GF-D8 (cell line): ENCODE measurements at places on chromosomes 16 and 17.

- no peak for DNase-seq
Observed at GRCh38 chr17:70813355-70813930, 644.1 kb downstream of the KCNJ2 start.

GRCh38 chr16:324451-325334 is 27.8 kb downstream of the AXIN1 start:
- peak; percentile 16 for DNase-seq

- no peak for DNase-seq
Observed at GRCh38 chr17:42131232-42131631, 8.6 kb downstream of the HSPB9 start.

DNA sequence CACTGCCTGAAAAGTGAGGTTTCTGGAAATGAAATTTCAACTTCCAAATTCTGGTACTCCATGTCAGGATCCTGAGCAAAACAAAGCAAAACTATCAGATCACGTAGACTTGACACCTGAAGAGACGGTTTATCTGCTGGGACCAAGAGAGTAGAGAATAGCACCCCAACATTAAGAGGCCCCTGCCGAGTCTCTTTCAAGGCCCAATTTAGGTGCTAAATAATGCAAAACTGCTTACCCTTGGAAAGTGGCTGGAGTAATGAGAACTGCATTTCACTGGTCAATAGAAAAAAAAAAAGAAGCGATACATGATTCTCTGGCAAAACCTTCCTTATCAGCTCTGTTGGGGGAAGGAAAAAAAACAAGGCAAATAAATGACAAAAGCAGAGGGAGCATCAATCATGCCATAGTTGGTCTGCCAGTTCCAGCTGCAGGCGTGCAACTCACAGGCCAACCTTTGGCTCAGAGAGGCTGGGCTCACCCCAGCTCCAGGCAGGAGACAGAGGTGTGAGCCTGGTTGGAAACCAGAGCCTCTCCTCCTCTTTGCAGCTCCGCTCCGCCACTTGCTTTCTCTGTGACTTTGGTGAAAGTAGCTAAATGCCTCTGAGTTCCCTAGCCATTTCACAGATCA is 595.2 kb downstream of the TOX3 start:
- DNase-seq: no peak

DNA sequence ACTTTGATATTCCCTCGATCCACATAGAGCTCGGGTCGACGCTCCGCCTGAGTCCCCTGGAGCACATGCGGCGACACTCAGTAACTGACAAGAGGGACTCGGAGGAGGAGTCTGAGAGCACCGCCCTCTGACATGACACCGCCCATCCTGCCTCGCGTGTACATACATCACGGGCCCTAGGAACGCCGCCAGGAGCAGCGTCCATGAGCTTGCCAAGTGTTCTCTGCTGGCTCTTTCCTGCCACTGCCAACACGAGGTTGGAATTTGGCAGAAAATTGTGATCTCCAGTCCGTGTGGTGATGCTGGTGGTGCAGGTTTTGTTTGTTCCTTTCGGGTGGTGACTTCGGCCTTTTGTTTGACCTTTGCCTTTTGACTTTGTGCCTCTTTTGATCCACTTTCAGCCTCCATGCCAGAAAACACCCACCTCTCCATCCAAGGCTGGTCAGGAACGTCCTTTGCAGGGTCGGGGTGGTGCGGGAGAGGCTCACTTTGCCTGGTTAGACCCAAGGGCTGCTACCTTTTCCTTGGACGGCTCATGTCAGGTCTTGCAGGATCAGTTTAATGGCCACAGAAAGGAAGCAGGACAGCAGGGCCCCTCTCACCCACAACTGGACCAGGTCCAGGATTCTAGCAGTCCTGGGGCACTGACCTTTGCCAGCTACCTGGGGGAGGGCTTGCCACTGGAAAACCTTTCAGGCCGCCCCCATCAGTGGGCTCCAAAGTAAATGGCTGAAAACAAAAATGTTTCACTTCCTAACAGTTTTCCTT is 27.6 kb downstream of the ELAC2 start:
- DNase-seq: no peak

- DNase-seq: no peak
Observed at GRCh38 chr16:49269201-49269600, 12.4 kb downstream of the CBLN1 start.

DNA sequence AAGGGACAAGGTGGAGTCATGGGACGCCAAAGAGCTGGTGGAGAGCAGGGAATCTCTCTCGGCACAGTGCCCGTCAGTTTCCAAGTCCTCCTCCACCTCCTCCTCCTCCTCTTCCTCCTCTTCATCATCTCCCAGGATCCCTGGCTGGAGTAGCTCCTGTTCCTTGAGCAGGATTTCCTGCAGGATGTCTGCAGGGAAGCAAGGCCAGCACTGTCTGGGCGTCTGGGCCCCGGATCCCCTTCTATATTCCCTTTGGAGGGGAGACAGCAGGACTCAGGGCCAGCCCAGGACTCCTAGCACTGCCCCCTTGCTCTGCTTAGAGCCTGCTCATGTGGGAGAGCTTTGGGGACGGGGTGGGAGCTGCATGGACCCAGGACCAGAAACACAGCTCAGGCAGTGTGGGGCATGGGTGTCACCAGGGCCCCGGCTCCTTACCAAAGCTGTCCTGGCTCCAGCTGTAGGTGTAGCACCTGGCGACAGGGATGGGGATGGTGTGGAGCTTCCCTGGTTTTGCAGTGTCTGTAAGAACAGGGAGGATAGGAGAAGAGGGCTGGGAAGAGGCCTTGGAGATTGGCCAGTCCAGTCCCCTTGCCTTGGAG is 21.3 kb upstream of the PIK3R6 start:
- no peak for DNase-seq

GRCh38 chr16:55142405-55142804 is 181.6 kb upstream of the IRX6 start:
- no peak for DNase-seq

GRCh38 chr16:59411961-59412841 is 678.1 kb upstream of the GOT2 start:
- DNase-seq: no peak

DNA sequence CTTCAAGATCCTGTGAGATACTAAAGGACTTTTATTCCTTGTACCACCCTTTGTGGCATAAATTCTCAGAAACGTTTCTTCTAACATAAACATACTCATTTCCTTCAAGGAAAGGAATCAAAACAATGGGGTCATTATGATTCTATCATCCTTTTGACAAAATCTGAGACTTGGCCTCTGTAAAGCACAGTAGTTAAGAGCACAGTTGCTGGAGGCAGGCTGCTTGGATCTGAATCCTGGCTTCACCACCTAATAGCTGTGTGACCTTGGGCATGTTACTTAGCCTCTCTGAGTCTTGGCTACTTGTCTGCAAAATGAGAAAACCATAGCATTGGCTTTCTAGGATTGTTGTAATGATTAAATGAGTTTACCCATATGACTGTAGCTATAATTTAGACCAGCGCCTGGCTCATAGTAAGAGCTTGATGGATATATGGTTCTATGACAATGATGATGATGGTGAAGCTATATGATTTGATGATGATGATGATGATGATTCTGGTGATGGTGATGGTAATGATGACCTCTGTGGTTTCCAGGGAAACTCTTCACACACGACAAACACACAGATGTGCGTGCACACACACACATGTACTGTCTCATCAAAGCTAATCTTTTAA is 6.1 kb upstream of the KRT31 start:
- no peak for DNase-seq

DNA sequence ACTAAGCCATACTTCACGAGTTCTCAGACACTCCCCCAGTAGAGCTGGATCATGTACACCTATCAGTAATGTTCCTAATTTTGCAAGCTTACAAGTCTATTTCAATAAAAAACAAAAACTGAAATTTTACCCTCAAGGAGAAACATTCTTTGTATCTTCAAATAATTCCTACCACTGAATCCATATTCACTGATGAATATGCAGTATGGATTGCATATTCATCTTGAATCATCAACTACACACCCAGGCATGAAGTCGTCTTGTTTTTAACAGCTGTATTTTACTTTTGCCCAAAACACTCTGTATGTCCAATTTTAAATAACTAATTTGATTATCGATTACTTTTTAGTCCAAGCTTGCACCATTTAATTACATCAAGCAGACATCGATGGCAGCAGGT is 31.8 kb downstream of the ZDHHC7 start:
- DNase-seq: no peak

- DNase-seq: no peak
Observed at GRCh38 chr16:47644166-47644565, 183.0 kb downstream of the PHKB start.

DNA sequence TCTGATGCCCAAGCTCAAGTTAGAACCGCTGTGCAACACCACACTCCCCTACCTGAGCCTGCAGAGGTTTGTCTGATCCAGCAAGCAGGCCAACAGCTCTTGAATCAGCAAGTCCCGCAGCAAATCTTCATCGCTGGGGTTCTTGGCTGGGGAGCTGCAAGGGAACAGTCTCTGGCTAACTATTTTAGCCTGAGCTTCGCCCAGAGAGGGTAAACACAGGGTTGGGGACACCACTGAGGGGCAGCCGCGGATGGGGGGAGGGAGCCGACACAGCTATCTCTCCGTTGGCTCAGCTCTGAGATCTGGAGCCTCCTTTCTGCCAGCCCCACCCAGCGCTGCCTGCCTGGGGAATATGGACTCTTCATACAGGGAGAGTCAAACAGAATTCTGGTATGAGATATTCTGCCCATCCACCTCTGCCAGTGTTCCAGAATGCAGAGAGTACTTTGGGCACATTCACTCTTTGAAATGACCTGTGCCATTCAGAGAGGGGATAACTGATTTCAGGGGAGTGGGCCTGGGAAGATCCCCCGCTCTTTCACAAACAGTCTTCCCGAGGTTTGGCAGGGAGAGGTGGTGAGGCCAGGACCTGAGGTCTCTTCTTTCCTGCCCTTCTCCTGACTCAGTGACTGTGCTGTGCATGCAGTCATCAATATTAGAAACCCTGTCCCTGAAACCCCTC is 7.4 kb downstream of the GIP start:
- DNase-seq: no peak

GRCh38 chr16:75710344-75710743 is 9.1 kb upstream of the DUXB start:
- DNase-seq: no peak

GRCh38 chr17:40298726-40299125 is 10.3 kb upstream of the RARA start:
- no peak for DNase-seq

DNA sequence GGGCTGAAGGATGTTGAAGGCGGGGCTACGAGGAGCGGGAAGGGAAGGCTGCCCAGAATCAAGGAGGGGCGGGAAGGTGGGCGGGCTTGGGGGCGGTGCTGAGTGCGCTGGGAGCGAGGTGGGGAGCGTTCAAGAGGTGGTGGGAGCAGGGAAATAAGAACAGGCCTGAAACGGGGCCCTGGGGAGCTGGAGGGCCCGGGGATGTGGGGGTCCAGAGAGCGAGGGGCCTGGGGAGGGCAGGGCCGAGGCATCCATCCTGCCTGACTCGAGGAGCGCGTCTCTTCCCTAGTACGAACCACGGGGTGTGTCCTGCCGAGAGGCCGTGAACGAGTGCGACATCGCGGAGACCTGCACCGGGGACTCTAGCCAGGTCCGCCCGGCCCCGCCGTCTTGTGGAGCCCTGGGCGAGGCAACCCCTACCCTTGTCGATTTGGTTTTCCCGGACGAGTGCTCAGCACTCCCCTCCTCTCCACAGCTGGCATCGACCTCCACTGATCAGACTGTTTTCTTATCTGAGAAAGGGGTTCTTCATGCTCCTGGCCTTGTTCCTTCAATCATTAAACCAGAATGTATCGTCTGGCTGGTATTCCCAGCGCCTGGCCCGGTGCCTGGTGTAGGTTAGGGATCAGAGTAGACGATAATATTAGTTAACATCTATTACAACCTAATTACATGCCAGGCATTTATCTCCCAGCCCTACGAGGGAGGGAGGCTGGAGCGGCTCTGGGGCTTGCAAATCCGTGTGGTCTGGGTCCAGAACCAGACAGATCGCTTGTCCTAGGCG is 17.2 kb downstream of the ADAM11 start:
- no peak for DNase-seq

DNA sequence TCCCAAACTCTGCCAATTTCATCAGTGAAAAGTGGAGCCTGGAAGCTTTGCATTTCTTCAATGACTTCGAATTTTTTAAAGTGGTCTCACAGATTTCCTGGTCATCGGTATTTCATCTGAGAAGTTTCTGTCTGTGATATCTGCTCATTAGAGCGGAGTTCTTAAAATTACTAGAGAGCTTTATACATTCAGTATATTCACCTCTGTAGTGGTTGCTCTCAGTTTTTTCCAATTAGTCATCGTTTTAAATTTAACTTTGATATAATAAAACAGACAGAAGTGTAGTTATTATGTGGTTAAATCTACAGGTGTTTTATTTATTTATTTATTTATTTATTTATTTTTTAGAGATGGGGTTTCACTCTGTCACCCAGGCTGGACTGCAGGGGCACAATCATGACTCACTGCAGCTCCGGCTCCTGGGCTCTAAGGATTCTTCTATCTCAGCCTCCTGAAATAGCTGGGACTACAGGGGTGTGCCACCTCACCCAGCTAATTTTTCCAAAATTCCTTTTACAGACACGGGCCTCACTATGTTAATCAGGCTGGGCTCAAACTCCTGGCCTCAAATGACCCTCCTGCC is 16.0 kb downstream of the ARHGAP17 start:
- DNase-seq: no peak

- no peak for DNase-seq
Observed at GRCh38 chr17:50352693-50353599, 7.0 kb downstream of the XYLT2 start.

DNA sequence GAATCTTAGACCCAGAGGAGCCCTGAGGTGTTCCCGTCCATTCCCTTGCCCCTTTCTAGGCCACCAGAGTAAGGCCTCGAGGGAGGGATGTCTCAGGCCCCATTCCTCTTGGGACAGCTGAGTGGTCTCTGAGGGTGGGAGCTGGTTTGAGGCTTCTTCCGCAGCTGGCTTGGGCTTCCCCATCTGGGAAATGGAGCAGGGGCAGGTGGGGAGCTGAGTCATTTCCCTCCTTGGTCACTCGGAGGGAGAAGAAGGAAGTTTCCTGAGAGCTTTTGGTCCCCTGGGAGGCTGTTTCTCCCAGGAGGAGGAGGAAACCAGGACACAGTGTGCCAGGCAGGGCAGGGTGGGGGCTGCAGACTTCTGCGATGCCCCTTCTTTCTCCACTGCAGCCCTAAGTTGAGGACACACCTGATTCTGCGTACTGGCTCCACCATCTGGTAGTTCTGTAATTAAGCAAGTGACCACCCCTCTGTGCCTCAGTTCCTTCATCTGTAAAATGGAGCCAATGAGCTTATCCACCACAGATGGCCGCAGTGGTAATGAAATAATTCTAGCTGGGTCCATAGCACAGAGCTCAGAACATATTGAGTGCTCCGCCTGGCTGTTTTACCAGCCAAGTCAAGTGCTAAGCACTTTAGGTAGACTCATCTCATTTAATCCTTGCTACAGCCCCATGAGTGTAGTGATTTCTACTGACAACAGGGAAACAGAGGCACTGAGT is 1.6 kb upstream of the KCNJ12 start:
- no peak for DNase-seq
